Central memory CD4-positive, alpha-beta T cell (primary cell): ENCODE measurements at places on chromosomes 16 and 17.
A peak's percentile ranks its signal among the peaks of the same experiment; 100 is the strongest.

GRCh38 chr16:82524976-82525375 is 101.8 kb upstream of the CDH13 start:
- no peak for DNase-seq

GRCh38 chr16:58442547-58442946 is 50.3 kb downstream of the GINS3 start:
- DNase-seq: no peak

GRCh38 chr16:9844361-9844760 is 337.9 kb downstream of the GRIN2A start:
- no peak for DNase-seq

- no peak for DNase-seq
Measured at GRCh38 chr17:73390221-73390620, 78.4 kb upstream of the CDC42EP4 start.

DNA sequence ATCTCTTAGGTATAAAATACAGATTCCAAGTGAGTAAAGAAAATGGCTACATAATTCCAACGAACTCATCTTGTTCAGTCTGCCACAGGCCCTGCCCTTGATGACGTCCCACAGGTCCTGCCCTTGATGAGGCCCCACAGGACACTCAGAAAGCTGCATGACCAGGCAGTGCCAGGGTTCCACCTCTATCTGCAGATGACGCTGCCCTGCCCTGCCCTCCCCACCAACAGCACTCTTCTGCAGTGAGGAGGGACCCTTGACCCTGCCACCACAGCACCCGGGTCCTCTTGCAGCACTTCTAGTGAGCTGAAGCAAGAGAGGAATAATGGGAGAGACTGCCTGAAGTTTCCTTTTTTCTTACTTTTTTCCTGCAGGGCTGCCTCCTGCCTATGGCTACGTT is 118.4 kb downstream of the VPS53 start:
- no peak for DNase-seq

GRCh38 chr16:85898521-85899442 is at the start of gene IRF8:
IRF8 (plus strand) TSS chr16:85899162; CDS start chr16:85903016, 3,854 bp downstream.
- DNase-seq: peak; percentile 36

DNA sequence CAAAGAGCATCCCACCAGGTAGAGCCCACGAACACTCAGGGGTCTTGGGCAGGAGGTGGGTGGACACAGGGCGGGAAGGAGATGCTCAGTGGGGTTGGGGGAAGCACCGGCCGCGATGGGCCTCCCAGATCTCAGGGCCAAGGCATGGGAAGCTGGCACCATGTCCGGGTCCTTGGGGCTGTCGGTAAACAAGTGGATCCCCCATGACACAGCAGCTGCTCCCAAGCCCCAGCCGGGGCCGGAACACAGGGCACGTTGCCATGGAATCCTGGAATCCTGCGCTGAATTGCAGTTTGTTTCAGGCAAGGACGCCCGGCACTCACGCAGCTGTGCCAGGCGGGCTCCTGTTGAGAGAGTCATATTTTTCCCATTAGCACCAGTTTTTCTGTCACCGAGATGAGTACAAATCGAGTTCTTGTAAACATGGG is 23.0 kb upstream of the CHMP6 start:
- no peak for DNase-seq

- DNase-seq: no peak
Measured at GRCh38 chr17:68322630-68323029, 31.3 kb downstream of the ARSG start.

GRCh38 chr17:50199803-50200456 is 1.5 kb downstream of the COL1A1 start:
- DNase-seq: peak; percentile 83

GRCh38 chr17:50347117-50347893 is 1.4 kb downstream of the XYLT2 start:
- no peak for DNase-seq

GRCh38 chr17:58564971-58565370 is 50.5 kb upstream of the MTMR4 start:
- no peak for DNase-seq

DNA sequence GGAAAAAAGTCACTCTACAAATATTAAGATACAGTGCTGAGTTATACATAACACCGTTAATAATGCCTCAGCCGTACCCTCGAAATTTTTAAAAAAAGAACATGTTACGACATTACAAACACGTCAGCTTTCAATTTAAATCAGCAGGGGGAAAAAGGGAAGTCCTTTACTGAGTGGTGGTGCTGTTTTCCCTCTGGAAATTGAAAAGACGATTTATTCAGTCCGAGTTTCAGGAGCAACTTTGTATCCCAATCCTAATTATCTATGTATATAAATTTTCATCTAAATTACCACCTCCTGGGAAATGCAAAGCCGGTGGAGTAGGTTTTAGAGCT is 1.3 kb downstream of the NETO2 start:
- no peak for DNase-seq

- no peak for DNase-seq
Measured at GRCh38 chr17:68580236-68580770, 20.9 kb downstream of the FAM20A start.

GRCh38 chr16:68954911-68955635 is 111.7 kb downstream of the TANGO6 start:
- DNase-seq: no peak

- no peak for DNase-seq
Measured at GRCh38 chr17:9513266-9513665, 62.4 kb downstream of the STX8 start.

DNA sequence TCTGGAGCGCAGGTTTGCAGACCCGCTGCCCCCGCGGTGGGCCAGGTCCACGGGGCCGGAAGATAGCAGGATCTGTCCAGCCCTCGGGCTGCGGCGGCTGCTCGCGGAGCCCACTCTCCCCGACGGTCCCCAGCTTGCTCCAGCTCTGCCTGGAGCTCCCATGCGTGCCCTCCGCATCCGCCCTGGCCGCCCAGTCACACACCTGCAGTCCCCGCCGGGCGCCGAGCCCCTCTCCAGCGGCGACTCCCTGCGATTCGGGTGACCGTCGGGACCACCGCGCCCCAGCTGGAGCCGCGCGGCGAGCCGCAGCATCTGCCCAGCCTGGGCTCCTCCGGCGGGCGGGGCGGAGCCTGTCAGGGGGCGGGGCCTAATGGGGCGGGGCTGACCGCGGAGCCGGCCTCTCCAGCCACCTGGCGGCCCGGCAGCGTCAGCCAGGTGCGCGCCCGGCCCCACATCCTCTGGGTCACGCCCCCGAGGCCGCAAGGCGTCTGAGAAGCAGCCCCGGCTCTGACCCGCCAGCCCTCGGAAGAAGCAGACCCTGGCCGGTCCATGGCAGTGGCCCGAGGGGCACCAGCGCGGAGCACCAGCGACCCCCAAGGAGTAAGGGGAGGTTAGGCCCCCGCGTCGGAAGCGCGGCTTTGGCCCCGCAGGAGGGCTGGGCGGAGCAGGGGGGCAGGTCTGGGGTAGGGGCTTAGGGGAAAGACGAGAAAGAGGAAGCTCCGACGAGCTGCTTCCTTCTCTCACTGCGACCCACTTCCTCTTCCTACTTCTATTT is at the start of gene PIK3R5:
Gene PIK3R5, minus strand, starts transcription at position 314 of the 775 bp plus-strand sequence. CDS start 54,213 bp downstream, outside the sequence.
- DNase-seq: peak; percentile 75

DNA sequence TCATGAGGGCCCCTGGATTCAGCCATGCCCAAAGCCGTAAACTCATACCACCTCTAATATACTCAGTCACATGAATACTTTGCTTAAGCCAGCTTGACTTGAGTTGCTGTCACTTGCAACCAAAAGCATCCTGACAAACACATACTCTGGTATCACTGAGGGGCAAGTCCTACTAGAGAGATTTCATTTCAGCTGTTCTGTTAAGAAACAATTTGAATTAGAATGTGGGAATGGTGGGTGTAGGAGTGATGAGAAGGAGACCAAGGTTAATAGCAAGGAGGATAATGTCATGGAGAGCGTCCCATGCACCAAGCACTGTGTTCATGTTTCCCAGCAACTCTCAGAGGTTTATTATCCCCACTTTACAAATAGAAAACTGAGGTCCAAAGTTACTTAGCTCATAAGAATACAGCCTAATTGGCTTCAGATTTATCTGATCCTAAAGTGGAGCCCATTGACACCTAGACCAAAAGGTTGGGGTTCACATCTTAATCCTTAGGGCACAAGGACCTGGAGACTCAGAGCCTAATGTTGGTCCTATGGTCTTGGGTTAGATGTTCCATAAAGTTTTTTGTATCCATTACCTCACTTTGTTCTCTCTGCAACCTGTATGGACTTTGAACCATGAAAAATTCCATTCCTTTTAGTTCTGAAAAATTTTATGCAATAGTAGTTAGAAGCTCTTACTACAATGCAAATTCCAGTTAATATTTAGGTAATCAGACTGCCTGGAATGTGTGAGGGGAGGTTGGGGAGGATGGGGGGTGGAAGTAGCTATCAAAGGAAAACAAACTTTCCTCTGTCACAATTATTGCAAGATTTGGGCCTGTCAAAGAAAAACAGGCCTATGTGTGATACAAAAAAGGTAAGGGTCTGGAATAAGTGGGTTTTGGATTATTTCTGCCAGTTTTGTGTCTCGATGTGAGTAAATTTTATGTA is 105.9 kb downstream of the IRX3 start:
- DNase-seq: no peak

GRCh38 chr17:82750241-82750908 is 1.5 kb upstream of the TBCD start:
- DNase-seq: no peak

GRCh38 chr17:78678222-78678557 is 101.0 kb upstream of the DNAH17 start:
- no peak for DNase-seq

DNA sequence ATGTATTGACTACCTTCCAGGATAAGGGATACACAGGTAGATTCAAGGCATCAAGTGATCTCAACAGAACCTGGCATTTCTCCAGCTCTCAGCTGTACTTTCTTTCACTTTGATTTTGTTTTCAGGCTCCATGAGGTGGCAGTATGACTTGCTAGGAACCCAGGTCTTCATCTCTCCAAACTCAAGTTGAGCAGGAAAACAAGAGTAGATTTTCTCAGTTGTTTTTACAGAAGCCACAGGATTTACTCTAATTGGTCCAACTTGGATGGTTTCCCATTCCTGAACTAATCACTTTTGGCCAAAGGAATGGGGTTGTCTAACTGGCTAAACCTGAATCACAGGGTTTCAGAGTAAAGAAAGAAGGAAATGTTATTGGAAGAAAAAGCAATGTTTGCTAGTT is 146.6 kb downstream of the TRIM37 start:
- DNase-seq: no peak

- peak; percentile 62 for DNase-seq
Measured at GRCh38 chr17:45221081-45222013, at the start of gene FMNL1. FMNL1 (plus strand) TSS chr17:45221885; CDS start chr17:45222125, 240 bp downstream.

DNA sequence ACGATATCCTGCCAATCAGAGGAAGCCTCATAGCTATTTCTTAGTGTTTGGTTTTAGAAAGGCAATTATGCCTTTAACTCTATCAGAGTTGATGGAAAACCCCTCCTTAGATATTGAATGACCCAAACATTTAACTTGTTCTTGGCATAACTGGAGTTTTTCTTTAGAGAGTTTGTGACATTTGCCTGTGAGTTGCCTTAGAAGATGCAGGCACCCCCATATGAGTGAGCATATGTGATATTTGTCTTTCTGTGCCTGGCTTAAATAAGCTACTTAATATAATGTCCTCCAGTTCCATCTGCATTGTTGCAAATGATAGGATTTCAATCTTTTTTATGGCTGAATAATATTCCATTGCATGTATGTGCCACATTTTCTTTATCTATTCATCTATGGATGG is 19.6 kb upstream of the B4GALNT2 start:
- no peak for DNase-seq

- DNase-seq: no peak
Measured at GRCh38 chr17:82323514-82324234, 6.3 kb upstream of the CD7 start.

- DNase-seq: peak; percentile 93
Measured at GRCh38 chr17:7843536-7844291, 9.7 kb downstream of the KDM6B start.

GRCh38 chr17:15516150-15516549 is 47.1 kb downstream of the TVP23C start:
- no peak for DNase-seq

DNA sequence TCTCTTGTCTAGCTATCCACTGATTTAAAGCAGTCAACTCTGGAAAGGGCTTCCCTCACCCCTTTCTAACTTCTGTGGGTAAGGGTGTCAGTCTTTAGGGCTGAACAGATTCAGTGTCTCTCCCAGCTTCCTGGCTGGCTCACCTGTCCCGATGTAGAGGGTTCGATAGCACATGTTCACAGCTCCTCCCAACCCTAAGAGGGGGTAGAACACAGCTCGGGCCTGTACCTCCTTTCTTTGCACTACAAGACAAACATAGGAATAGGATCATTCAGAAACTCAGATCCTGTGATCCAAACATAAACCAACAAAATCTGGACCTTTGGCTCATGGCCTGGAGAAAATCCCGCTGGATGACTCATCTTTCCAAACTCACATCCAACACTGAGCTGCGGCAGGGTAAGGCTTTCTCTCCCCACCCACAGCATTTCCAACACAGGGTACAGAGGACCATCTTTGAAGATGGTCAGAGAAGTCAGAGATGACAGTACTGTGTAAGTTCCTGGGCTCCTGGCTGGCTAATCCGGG is 5.8 kb upstream of the DHRS13 start:
- DNase-seq: no peak

- no peak for DNase-seq
Measured at GRCh38 chr17:1091900-1092299, 87.9 kb downstream of the ABR start.

GRCh38 chr17:58382872-58383242 is 30.9 kb upstream of the SUPT4H1 start:
- no peak for DNase-seq

- DNase-seq: no peak
Measured at GRCh38 chr17:78746263-78746948, 35.7 kb downstream of the CYTH1 start.

GRCh38 chr16:29809850-29810698 is 1.9 kb upstream of the PRRT2 start:
- DNase-seq: peak; percentile 54

DNA sequence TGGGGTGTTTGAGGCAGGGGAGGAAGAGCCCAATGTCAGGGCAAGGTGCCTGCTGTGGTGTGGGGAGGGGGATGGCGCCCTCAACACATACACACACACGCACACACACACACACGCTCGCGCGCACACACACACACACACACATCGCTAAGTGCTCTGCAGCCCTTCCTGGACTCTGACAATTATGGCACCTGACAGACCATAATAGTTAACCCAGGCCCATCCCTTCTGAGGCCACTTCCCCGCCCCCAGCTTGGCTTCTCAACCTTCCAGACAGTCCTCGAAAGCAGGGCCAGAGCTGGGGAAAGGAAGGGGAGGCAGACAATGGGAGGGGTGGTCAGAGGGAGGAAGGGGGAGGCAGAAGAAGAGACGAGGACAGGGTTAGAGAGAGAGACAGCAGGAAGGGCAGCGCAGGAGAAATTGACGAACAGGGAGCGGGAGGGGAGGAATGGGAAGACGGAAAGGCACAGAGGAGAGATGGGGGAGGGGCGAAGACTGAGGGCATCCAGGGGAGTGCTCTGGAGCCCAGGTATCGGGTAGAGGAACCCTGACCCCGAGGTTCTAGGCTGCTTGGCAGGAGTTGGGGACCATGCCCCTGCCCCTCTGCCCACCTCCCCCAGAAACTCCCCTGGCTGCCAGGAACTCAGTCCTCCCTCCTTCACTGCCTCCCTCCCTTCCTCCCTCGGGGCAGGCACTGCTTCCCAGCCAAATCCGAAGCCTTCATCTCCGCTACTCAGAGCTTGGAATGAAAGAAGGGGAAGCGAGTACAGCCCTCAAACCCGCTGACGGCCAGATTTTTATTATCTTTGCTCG is 4.0 kb downstream of the SRCIN1 start:
- no peak for DNase-seq

GRCh38 chr17:44759086-44759915 is 513 bp downstream of the ADAM11 start:
- DNase-seq: no peak

- no peak for DNase-seq
Measured at GRCh38 chr16:17571499-17572093, 100.8 kb upstream of the XYLT1 start.
